Immature natural killer cell (primary cell): ENCODE measurements at places on chromosomes 7 and 10. TPM values are rescaled to one million over a fixed set of nuclear protein-coding genes. Genes with fewer than 3 reads are reported as not detected.
A peak's percentile ranks its signal among the peaks of the same experiment; 100 is the strongest.

DNA sequence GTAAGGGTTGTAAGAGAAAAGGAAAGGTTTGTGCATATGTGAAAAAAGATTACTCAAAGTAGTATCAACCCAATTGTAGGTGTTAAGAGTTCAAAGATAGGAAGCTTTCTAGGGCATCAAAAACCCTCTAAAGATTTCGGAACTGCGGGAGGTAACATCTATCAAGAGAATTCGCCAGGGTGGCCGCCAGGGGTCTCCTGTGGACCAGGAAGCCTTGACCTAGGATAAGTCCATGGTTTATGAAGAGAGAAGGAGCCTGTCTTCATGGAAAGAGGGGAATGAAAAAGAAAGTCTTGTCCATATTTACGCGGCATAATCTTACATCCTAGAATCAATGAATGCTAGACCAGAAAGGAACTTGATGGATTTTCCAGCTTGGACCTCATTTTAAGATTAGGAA, 140.7 kb upstream of the CALCR start:
- no peak for DNase-seq

HSPA14 gene
- polyA plus RNA-seq: 17.0 TPM

DNA sequence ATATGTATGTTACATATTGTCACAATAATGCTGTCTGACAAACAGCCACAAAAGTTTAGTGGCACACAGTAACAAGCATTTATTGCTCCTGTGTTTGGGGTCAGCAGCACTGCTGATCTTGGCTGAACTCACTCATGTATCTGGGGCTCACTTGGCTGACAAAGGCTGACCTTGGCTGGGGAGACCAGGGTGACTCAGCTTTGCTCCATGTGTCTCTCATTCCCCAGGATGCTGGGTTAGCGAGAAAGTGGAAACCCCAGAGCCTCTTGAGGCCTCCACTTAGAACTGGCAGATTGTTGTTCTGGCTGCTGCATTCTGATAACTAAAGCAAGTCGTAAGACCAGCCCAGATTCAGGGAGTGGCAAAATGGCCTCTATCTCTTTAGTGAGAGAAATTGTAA, 217.3 kb upstream of the HABP2 start:
- no peak for DNase-seq

PITRM1 gene
- 25.4 TPM for polyA plus RNA-seq

AKR1C8 gene
- not detected for polyA plus RNA-seq

- DNase-seq: no peak
These were observed 6.7 kb upstream of the IMMP2L start for GRCh38 chr7:111568870-111569462.

DNA sequence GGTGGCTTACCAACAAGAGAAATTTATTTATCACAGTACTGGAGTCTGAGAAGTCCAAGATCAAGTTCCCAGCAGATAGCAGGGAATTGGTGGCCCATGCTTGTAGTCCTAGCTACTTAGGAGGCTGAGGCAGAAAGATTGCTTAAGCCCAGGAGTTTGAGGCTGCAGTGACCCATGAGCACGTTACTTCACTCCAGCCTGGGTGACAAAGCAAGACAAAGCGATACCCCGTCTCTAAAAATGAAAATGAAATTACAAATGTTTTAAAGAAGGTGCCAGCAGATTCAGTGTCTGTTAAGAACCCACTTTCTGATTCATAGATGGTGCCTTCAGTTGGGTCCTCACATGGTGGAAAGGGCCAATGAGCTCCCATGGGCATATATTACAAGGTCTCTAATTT, 20.6 kb upstream of the ARHGAP12 start:
- DNase-seq: no peak

- DNase-seq: no peak
These were observed 123.2 kb upstream of the CACNA2D1 start for GRCh38 chr7:82566752-82567151.

DNA sequence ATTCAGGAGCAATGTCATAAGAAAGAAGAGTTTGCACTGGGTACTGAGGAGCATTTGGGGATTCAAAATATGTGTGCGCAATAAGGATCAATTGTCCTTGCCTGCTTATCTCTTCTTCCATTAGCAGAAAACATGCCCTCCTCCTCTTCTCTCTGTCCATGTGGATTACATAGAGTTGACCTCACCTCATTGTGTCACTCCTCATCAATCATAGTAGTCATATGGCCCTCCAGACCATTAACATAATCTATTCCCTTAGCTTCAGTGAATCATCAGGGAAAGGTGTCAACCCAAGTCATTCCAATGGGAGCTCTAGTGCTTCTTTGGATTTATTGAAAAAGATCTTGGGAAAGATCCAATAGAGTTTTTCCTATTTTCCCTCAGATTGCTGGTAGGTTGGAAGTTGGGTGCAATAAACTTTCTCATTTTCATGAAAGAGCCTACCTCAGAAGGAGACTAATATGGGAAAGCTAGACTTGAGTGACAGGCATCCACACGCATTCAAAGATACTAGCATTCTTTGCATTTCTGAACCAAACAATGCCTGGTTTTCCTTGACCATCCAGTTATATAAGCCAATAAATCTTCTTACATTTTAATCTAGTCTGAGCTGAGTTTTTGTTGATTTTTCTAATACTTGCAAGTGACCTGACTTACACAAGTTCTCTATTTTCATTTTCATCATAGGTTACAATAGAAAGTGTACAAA, 71.5 kb upstream of the FAM13C start:
- no peak for DNase-seq

DNA sequence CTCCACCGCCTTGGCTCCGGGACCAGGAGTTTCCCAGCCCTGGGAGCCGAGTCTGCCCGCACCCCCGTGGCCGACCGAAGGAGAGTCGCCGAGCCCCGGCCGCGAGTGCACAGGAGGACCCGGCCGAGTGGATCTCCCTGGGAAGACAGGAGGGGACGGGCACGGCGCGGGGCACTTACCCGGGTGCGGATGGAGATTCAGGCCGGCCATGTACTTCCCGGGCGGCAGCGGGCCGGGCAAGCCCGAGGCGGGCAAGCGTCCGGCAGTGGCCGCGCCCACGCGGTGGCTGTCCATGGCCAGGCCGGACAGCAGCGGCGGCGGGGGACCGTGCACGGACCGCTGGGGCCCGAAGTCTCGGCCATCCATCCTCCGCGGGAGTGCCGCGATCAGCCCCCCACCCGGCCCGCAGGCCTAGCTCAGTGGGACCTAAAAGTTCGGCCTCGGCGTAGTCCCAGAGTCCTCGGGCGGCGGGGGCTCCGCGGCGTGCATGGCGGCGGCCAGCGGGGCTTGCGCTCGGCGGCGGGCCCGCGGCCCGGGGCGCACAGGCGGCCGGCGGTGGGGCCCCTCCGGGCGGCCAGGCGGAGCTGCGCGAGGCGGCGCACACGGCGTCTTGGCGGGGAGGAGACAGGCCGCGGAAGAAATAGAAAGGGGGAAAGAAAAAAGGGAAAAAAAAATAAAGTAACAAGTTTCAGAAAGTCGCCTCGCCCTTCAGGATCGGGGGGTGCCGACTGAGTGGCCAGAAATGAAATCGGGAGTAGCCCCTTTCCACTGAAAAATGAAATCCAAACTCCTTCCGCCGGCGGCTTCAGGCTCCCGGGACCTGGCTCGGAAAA, 2.5 kb downstream of the TNRC18 start:
- no peak for DNase-seq

DNA sequence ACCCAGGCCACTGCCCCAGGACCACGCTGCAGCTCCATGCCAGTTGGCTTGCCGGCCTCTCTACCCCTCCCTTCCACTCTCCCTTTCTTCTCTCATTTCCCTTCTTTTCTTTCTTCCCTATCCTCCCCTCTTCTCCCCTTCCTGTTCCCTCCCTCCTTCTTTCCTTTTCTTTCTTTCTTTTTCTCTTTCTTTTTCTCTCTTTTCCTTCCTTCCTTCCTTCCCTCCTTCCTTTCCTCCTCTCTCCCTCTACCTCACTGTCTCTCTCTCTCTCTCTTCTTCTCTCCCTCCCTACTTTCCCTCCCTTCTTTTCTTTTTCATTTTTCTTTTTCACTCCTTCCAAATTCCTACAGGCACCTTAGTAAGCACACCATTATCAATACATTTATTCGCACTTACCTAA, 30.3 kb upstream of the R3HCC1L start:
- no peak for DNase-seq

DNA sequence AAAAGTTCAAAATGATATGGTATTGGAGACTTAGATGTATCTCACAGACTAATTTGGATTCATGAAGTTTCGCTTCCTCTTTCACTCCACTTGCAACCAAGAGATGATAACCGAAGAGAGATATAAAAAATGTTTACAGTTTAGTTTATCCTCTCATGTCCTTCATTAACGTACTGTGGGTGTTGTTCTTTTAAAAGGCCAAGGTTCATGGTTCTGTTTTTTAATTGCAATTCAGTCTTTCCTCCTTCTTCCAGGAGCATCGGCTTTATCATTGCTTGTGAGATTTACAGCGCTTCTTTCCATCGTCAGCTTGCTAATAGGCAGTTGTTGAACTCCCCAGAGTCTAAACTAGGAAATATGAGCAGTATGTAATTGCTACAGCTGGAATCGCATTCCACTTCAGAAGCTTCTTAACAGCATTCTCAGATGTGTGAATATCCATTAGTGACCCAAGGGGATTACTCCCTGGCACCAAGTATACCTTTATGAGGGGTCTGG, 75.9 kb upstream of the HGF start:
- no peak for DNase-seq

ZNF853 gene
- polyA plus RNA-seq: 0.83 TPM

GRCh38 chr10:8004469-8005000, 50.0 kb upstream of the GATA3 start:
- DNase-seq: no peak

DNA sequence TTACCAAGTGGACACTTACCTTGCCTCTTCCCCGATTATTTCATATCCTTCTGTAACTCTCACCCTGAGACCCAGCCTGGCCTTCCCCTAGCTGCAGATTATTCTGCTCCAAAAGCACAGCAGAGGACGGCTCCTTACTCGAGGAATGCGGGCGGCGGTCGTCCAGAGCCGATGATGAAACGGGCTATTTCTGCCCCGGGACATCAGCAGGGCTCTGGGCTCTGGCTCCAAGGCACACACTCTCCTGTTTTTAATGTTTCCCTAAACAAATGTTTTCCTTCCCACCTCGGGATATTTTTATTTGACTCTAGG, 343 bp upstream of the C10orf71 start:
- no peak for DNase-seq

CALML3 gene
- polyA plus RNA-seq: not detected

GRCh38 chr10:25614652-25615051, 319.4 kb upstream of the MYO3A start:
- no peak for DNase-seq

MYOZ1 gene
- not detected for polyA plus RNA-seq

GRCh38 chr7:47814905-47815613, 133.2 kb downstream of the PKD1L1 start:
- no peak for DNase-seq

DNA sequence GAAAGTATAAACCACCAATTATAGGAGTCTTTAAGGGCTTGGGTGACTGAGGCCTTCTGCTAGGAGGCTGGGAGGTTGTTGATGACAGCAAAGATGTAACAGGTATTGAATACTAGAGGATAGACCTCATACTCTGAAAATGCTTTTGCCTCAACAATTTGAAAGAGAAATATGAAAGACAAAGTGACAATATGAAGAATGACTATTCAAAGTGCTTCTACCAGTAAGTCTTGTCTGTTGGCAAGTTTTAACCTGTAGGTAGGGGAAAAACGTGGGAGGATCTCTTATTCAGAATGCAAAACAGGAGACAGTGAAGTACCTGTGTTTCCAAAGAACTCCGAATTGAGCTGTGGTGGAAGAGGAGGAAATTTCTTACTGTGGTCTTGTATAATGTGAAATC, 38.2 kb downstream of the GBF1 start:
- no peak for DNase-seq

DNA sequence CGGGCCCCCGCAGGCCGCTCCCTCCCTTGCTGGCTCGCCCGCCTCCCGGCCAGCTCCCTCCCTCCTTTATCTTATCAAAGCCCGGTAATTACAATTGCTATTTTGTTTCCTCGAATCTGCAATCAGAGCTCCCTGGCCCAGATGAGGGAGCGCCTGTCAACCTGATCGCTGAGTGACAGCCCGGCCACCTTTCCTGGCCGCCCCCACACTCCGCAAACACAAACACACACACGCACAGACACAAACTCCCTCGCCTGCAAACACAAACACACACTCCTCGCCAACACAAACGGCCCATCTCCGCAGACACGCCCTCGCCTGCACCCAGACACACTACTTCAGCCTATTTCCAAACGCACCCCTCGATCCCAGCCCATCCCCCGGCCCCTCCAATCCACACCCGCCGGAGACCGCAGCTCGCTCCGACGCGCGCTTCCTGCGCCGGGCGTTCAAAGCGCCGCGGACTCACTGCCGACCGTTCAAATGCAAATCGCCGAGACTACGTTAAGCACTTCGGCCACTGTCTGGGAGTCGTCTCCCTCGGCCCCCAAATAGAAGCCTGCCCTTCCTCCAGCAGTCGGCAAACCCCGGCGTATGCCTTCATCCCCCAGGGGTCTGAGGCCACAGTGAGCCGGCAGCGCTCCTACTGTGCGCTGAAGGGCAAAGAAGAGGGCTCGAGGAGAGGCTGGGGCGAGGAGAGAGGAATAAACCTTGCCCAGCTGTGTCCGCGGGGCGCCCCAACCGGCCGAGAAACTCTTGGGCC, 3.0 kb upstream of the FGF8 start:
- DNase-seq: peak; percentile 28

DNA sequence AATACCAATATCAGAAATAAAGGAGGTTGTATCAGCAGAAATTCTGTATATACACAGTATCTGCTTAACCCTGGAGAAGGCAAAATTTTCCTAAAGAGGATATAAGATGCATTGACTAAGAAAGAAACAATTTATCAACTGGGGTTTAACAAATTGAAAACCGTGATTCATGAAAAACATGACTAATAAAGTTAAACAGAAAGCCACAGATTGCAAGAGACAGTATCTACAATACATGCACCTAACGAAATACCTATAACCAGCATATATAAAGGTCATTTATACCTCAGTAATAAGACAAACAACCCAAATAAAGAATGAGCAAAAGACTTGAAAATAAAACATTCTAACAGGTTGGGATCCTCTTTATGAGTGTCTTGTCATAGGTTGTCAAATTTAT, 101.8 kb downstream of the IQUB start:
- no peak for DNase-seq

DNA sequence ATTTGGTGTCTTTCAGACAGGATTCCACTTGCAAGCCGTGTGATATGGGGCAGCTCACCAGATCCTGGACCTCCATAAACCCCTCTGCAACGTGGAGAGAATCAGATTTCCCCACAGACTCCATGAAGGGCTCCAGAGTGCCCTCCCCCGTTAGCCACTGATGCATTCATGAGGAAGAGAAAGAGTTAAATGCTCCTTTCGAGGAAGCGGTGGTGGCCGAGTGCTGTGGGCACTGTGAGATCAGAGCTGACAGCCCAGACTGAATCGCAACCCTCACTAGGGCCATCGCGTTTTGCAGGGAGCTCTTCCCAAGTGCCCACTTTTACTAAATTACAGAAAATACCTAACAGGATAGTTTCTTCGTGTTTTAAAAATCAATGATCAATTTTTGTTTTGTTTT, 226.3 kb upstream of the ZNF32 start:
- DNase-seq: no peak

PHYHIPL gene
- polyA plus RNA-seq: not detected

GRCh38 chr10:119393019-119393418, 149.5 kb downstream of the RGS10 start:
- DNase-seq: no peak
